AG09309 (cell line): ENCODE measurements at places on chromosomes 16 and 17.

DNA sequence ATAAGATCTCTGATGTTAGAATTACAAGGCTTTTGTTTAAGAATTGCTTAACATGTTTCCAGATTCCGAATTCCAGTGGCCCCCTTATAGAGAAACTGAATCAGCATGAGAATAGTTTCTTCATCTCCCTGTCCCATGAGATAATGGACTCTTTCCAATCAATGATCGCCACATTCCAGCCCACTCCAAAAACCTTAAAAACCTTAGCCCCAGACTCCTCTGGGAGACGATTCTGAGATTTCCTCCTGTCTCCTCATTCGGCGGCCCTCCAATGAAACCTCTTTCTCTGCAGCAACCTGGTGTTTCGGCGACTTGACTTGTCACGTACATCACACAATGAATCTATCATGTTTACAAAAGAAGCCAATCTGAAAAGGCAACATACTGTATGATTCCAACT, 197.1 kb upstream of the PSMD7 start:
- no peak for DNase-seq

DNA sequence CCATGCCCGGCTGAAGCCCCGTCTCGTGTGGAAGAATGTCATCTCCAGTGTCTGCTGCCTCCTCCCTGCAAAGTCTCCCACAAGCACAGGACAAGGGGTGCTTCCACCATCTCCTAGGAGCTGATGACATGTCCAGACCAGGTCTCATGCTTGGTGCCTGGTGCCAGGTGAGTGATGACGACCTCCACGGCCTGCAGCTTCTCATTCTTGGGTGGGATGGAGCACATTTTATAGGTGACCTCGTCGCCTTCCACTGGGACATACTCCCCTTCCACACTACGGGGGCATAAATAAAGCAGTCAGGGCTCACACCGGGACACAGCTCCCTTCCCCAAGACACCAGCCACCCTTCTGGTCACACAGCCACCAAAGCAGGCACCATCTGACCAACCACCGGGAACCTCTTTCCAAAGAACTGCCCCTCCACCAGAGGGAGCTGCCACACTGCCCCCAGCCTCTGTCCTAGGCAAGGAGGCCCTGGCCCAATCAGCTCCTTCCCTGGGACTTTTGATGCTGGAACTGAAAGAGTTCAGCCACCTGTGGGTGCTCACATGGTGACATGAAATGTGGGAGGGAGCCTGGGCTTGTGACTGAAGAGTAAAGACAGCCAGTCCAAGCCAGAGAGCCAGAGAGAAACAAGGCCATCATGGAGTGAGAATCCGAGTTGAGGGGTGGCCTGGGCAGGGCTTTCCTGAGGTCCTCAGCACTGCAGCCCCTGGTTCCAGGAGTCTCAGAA, 13.6 kb downstream of the CARHSP1 start:
- no peak for DNase-seq

DNA sequence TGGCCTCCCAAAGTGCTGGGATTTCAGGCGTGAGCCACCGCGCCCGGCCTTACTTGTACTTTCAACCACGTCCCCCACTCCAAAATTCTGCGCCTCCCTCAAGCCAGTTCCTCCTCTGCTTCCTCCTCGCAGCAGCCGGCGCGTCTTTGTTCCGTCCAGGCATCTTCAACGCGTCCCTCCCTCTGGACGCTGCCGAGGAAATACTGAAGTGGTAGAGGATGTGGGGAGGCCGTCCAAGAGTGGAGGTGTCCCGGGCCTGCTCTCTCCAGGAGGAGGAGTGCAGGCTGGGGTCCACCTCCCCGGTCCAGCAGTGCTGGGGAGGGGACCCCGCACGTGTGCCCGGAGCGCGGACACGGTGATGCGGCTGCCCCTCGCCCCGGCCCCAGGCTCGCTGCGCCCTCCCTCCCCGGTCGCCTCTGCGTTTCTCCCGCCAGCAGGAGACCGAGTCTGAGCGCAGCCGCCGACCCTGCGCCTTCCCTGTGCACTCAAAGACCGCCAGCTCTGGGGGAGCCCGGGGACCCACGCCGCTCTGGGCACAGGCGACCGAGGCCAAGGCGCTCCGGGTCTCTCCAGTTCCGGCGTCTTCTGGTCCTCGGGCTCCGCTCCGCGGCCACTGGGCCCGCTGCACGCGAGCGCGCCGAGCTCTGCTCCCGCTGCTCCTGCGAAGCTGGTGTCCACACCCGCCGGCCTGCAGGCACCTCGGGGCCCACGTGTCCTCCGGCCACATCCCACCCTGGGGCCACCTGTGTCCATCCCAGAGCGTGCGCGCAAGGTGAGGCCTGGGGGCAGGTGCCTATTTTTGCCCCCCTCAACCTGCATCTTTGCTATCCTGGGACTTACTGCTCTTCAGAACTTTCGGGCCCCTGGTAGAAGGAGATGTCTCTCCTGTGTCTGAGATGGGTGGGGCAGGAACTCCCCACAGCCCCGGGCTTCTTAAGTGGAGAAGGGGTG, 31.7 kb downstream of the OSBPL7 start:
- DNase-seq = no peak

DNA sequence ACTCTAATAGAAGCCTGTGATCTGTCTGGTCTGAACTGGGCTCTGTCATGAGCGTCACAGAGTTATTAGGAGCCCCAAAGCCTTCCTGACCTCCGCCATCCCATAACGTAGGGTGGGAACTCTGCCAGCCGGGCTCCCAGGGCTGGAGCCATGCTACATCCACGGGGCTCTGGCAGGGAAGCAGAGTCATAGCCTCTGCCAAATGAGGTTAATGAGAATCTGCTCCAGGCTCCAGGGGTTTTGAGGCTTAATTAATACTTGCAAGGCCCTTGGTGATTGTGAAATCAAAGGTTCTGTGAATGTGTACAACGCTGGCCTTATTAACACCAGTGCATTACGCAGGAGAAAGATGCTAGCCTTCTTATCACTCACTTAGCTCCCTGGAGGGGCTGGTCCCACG, 42.4 kb upstream of the ZFP90 start:
- no peak for DNase-seq

- peak; percentile 46 for DNase-seq
Measured at GRCh38 chr16:27401768-27402568, at the start of gene IL21R. Gene IL21R, plus strand, starts transcription at chr16:27402174. Its CDS starts 27,898 bp downstream, at chr16:27430072.

GRCh38 chr17:16328997-16329396, 24.3 kb downstream of the CENPV start:
- DNase-seq = no peak

DNA sequence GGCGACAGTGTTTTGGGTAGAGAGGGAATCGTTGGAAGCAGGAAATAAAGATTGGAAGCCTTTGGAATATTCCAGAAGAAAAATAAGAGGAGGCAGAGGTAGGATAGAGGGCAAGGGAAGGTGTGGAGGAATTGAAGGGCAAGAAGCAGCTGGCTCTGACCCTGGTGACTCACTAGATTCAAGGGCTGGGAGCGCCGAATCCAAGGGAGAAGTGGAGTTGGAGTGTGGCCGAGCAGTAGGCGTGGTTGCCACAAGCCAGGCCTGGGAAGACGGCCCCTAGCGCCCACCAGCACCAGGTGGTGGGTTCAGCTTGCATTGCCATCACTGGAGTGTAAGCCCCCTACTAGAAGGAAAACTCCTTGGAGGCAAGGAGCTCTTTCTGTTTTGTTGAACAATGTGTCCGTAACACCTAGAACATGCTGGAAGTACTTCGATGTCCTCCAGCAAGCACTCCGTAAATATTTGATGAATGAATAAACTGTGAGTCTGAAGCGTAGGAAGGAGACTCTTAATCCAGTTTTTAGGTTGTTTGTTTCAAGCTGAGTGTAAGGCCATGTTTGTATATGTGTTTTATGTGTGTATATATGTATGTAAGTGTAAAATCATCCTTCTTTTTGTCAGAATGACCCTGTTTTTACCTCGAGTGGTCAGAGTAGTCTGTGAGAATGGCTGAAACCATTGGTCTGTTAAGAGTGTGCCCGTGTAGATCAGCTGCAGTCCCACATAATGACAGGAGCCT, 139.5 kb downstream of the CMIP start:
- DNase-seq = no peak

- no peak for DNase-seq
Measured at GRCh38 chr16:86826941-86827340, 248.6 kb downstream of the FOXL1 start.

GRCh38 chr17:67546578-67547527, 169.8 kb downstream of the PITPNC1 start:
- DNase-seq = peak; percentile 7

DNA sequence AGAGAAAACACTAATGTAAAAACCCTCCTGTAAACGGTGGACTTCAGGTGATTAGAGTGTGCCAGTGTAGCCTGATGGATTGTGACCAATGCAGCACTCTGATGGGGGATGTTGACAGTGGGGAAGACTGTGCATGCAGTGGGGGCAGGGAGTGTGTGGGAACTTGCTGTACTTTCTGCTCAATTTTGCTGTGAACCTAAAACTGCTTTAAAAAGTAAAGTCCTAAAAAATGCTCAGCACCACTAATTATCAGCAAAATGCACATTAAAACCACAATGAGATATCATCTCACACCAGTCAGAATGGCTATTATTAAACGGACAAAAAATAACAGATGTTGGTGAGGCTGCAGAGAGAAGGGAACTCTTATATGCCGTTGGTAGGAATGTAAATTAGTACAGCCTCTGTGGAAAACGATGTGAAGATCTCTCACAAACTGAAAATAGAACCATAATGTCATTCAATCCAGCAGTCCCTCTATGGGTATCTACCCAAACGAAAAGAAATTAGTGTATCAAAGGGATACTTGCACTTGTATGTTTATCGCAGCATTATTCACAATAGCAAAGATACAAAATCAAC, 9.7 kb upstream of the ULK2 start:
- DNase-seq = no peak

- DNase-seq = no peak
Measured at GRCh38 chr16:19188406-19188805, 20.4 kb downstream of the SYT17 start.

- DNase-seq = no peak
Measured at GRCh38 chr17:29596811-29597210, 3.9 kb downstream of the ANKRD13B start.

- no peak for DNase-seq
Measured at GRCh38 chr17:2395258-2396181, 5.3 kb downstream of the MNT start.

DNA sequence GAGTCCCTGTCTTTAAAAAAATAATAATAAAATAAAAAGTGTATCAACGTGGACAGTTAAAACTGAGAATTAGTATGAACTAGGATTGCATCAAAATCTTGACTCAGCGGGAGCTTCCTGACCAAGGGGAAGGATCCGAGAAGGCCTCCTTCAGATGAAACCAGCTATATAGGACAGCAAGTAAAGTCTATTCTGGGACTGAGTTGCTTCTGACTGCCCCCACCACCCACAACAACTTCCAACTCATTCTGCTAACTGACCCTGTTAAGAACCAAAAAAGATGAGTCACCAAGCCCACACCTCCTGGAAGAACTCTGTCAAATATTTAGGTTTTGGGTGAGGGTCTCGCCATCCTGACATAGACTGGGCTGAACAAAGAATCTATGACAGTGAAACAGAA, 24.9 kb downstream of the MPP3 start:
- no peak for DNase-seq

DNA sequence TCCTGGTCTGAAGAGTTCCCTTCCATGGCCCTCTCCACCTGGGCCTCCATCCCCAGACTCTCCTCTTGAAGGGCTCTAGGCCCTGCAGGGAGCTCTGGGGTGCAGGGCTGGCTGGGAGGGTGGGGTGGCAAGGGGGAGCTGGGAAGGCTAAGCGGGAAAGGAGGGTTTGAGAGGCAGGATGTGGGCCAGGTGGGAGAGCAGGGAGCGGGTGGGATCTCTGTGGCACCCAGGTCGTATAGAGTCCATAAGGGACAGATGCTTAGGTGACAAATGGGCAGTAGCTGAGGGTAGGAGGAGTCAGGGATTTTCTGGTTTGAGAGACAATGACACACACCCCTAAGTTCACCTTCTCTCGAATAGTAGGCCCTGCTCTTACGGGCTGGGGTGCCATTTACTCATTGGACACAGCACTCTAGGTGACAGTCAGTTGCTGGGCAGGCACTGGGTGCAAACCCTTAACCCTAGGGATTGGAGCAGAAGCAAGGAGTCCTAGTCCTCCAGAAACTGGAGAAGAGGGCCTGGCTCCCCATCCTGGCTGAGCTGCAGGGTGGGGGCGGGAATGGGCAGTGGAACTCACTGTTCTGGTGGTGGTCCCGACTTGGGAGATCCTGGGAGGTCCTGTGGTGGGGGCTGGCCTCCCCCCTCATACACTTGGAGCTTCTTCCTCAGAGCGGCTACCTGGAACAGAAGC, 15.3 kb downstream of the KIF18B start:
- no peak for DNase-seq

DNA sequence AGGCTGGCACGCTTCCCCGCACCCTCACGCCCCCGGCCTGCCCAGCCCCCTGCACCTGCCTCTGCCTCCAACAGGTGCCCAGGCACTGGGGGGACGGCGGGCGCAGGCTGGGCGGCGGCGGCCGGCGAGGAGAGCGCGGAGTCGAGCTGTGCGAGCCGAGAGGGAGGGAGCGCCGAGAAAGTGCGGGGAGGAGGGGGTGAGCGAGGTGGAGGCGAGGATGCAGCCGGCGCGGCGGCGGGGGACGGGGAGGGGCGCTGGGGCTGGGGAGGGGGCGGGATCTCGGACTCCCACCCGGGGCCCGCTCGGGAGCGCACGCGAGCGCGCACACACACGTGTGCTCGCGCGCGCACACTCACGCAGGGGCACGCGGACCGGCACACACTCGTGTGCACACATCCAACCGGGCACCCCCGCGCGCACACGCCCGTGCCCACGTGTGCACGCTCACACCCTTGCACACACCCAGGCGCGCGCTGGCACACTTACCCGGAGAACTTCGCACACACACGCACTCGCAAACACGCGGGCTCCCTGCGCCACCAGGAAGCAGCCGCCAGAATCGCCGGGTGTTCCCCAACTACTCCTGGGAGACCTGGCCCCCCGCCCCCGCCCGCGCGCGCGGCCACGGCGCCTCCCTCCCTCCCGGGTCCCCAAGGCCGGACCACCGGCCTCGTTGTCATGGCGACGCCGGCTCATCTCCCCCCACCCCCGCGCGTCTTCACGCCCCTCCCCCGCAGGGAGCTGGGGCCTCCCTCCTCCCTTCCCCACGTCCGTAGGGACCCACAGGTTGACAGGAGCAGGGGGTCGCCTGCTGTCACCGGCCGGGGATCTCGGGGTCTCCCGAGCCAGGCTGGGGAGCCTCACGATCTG, at the start of gene DOC2A:
Gene DOC2A, minus strand, starts transcription at position 184 of the 870 bp plus-strand sequence. CDS start 805 bp downstream, outside the sequence.
- no peak for DNase-seq

- DNase-seq = peak; percentile 5
Measured at GRCh38 chr16:24010440-24011089, 174.8 kb downstream of the PRKCB start.

- peak; percentile 92 for DNase-seq
Measured at GRCh38 chr16:15672514-15673167, 22.6 kb downstream of the NDE1 start.

DNA sequence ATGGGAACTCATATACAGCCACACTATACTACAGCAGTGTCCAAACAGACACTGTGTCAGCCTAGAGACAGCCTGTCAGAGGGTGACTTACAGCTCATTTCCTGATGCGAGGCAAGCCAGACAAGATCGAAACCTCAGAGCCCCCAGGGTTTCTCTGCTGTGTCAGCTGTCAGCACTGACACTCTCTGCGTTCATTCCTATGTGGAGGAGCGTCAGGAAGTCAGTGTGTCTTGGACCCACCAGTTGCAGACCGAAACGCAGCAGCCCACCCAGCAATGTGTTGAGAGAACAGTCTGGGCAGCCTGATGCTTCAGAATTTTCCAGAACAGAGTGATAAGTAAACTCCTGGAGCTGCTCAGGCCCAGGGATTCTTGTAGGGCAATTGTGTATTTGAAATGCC, 20.6 kb upstream of the MAPT start:
- DNase-seq = no peak
